ENCODE measurements at places on chromosomes 6 and 20.

DNA sequence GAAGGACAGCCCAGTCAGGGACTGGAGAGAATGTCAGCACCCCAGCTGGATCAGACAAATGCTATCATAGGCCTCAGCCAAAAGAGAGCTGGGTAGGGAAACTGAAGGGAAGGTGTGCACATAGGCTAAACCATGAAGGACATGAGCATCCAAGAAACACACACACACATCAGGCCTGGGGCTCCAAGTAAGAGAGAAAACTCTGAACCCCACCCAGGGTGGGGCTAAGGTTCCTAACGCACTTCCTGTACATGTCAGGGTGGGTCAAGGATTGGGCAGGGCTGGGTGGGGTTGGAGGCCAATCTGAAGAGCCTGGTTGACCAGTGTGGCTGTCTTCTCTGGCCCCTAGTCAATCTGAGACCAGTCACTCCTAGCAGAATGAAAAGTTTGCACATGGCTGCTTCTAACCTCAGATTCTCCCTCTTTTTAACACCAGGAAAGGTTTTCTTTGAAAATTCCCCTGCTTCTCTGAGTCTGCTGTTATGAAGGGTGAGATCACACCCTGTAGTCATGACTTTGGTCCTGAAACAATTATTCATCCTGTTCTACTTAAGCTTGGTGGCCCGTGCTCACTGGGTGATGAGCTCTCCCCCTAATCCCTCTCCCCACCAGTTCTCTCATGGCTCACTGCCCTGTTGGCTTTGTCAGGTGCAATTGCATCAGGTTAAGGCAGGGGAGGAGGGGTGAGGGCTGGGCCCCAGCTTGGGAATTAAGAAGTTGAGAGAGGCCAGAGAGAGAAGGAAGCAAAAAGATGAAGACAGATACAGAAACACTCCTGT, 88.4 kb downstream of the MAFB start:
- peak; percentile 64 for DNase-seq

GRCh38 chr6:3377536-3378397, 79.1 kb downstream of the SLC22A23 start:
- no peak for DNase-seq

DNA sequence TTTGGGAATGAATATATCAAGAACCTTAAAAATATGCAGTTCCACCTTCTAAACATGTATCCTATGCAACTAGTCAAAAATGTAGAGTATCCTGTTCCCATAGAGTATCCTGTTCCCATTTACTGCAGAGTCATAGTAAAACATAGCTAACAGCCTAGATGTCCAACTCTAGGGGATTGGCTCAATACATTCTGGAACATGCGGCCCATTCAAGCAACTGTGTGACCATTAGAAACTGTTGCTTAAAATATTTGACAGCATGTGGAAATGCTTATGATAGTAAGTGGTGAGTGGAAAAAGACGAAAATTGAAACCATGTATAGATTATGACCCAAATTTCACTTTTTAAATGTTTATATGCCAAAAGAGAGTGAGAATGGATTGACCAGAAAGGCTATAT, 11.2 kb downstream of the FOXP4 start:
- no peak for DNase-seq

- no peak for DNase-seq
Observed at GRCh38 chr6:37696841-37697662, 631 bp downstream of the MDGA1 start.

DNA sequence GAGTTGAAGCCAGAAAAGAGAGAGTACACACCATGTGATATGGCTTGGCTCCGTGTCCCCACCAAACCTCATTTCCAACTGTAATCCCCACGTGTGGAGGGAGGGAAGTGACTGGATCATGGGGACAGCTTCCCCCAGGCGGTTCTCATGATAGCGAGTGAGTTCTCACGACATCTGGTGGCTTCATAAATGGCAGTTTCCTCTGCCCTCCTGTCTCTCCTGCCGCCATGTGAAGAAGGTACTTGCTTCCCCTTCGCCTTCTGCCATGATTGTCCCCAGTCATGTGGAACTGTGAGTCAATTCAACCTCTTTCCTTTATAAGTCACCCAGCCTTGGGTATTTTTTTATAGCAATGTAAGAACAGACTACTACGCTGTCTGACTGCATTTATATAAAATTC, 40.3 kb downstream of the TAF4 start:
- DNase-seq: no peak

DNA sequence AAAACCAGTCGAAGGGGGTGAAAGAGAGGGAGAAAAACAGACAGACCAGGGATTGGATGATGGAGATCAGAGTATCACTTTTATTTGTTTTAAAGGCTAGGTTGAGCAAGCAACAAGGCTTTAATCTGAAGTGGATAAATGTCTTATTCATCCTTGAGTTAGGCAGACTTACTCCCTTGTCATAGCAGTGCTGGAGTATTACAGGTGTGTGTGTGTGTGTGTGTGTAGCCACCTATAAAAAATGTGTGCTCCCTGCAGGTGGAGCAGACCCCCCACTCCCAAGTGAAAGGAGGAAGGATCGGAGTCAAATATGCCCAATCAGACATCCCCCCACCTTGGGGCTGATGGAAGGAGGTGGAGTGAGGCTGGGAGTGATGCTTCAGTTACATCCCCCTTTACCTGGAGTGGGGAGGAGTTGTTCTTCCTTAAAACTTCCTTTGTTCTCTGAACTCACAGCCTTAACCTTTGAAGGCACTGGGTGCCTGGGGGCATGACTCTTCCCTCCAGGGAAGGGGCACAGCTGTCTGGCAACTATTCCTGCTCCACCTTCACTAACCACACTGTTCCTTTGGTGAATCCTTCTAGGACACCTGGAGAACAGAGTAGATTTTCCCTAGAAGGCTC, 27.3 kb downstream of the PTK7 start:
- DNase-seq: no peak

- no peak for DNase-seq
Observed at GRCh38 chr6:121076119-121076518, 258.2 kb downstream of the TBC1D32 start.

GRCh38 chr20:55052459-55052858, 577.1 kb downstream of the DOK5 start:
- no peak for DNase-seq

- no peak for DNase-seq
Observed at GRCh38 chr20:19628570-19629134, 129.4 kb upstream of the RIN2 start.

DNA sequence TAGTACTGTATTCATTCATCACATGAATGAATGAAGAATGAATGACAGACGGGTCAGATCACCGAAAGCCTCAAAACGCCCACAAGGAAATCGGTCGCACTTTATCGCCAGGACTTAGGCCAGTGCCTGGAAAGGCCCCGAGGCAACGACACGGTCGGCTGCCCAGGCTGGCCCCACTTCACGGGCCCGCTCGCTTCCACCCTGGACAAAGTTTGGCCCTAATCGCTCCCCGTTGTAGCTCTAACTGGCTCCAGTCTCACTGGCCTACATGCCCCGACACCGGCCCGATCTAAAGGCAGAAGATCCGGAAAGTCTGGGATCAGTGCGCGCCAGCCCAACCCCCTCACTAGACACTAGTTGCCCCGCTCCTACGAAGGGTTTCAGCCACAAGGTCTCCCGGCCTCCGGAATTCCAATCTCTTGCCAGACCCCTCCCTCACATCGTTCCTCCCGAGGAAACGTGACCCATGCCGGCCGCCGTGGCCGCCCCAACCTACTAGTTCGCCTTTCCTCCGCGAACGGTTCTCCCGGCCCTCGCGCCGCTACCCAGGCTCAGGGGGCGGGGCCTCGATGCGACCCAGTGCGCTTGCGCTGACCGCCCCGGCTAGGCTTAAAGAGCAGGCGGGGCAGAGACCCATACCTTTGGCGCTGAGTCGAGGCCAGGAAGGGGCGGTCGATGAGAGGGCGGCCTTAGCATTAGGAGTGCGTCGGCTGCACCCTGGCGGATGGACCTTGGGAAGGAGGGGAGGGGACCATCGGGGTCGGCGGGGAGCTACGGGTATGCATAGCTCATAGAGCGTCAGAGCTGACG, at the start of the genes GSS and MYH7B:
Gene GSS (minus strand): TSS at position 576 of the 810 bp plus-strand sequence. CDS start 3,954 bp downstream, outside the sequence.
Gene MYH7B (plus strand): TSS at position 638 of the 810 bp plus-strand sequence. CDS start 22,138 bp downstream, outside the sequence.
- peak; percentile 98 for DNase-seq

DNA sequence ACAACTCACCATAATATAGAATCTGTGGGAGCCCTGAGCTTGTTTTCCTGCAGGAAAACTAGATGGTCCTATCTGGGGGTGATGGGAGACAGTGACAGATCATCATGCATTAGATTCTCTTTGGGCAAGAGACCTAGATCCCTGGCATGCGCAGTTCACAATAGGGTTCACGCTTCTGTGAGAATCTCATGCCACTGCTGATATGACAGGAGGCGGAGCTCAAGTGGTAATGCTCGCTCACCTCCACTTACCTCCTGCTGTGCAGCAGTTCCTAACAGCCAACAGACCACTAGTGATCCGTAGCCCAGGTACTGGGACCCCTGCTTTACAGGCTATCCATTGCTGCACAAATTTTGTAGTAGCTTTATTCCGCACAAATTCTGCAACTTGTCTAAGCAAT, 84.5 kb downstream of the HIVEP2 start:
- DNase-seq: no peak

- no peak for DNase-seq
Observed at GRCh38 chr6:134853111-134854055, 96.5 kb downstream of the ALDH8A1 start.

DNA sequence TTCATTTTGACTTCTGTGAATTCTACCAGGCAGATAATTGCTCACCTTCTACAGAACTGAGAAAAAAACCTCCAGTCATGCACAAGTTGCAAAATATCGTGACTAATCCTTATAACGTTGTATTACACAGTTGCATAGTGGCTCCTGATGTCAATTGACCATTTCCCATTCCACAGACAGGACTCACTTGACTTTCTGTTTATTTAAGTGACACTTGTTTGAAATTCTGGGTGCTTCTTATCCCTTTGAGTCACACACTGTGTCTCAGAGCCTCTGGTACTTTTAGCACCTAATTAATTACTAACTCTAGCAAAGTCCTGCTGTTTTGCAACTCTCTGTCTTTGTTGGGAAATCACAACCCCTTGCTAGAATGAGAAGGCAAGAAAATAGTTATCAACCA, 16.2 kb upstream of the RSPO3 start:
- no peak for DNase-seq

GRCh38 chr6:39207416-39208222, 21.7 kb downstream of the KCNK5 start:
- DNase-seq: no peak

GRCh38 chr20:16412906-16413305, 160.3 kb downstream of the KIF16B start:
- DNase-seq: no peak

DNA sequence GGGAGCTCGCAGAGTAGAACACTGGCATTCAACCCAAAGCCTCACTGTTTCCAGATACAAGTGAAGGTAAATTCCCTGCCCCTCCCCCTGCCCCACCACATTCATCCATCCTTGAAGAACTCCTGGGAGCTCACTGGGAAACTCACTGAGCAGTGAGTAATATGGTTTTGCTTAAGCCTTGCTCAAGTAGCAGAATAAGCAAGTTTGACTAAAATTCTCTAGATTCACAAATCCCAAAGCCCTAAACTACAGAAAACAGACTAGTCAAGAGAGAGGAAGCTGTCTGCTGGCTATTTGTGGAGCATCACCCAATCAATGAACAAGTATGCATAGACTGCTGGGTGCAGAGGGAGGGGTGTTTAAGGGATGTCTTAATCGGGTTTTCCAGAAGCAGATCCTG, 82.1 kb downstream of the UNC5CL start:
- no peak for DNase-seq

GRCh38 chr6:154485815-154486214, 24.7 kb downstream of the CNKSR3 start:
- no peak for DNase-seq

- DNase-seq: no peak
Observed at GRCh38 chr20:43749734-43750294, 23.0 kb upstream of the GTSF1L start.

DNA sequence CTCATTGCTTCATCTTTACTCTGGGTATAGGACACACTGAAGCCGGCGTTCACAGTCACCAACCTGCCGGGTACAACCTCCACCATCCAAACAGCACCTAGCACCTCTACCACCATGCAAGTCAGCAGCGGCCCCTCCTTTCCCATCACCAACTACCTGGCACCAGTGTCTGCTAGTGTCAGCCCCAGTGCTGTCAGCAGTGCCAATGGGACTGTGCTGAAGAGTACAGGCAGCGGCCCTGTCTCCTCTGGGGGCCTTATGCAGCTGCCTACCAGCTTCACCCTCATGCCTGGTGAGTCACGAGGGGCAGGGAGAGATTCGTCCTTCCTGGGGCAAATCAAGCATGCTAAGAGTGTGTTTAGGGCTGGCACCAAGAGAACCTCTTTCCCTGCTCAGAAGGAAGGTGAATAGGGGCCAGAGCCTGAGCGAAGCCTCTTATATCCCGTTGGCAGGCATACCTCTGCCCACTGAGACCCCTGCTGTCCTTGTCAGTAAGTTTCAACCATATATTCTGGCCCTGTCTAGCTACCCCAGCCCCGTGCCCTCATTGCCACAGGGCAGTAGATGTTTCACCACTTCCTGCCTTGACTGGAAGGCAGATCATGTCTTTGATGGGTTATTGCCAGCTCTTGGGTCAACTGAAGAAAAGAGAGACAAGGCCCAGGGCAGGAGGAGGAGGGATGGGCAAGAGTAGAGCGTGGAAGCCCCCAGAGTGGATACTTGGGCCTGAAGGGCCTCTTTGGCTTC, 4.8 kb downstream of the SRF start:
- DNase-seq: no peak

DNA sequence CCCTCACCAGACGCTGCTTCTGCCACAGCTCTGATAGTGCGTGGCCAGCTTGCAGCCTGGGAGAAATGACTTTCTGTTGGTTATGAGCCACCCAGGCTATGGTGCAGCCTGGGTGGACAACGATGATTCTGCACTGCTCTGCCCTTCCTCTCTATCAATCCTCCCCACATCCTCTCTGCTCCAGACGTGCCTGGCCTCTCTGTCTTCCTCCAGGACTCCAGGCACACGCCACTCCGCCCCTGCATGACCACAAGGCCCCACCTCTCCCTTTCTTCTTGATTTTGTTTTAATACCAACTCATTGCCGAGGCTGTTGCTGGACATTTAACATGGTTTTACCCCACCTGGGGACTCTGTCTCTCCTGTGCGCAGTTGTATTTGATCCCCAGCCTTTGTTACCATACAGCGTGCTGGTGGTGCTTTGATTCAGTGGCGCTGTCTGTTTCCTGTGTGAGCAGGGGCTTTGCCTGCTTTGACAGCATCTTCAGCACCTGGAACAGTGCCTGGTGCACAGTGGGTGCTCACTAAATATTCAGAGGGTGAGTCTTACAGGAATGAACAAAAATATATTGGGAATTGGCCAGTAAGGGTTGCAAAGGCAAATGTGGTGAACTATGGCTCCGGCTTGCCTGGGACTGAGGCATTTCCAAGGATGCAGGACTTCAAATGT, 280.9 kb downstream of the CDH26 start:
- DNase-seq: peak; percentile 88

- DNase-seq: no peak
Observed at GRCh38 chr6:82038631-82039030, 208.9 kb downstream of the IBTK start.

Measured in vagina (tissue), 2 donors.